ENCODE measurements at places on chromosomes 5 and 9.

GRCh38 chr9:19431361-19432171 is 22.8 kb downstream of the ACER2 start:
- no peak for DNase-seq
- H3K4me3 ChIP-seq, result no peak overlapping the region
- H3K27ac ChIP-seq, result no peak overlapping the region
- no peaks in the 10 kb centered on the region for H3K36me3 ChIP-seq
- no peaks in the 10 kb centered on the region for H3K27me3 ChIP-seq
- no peaks in the 10 kb centered on the region for H3K4me1 ChIP-seq

DNA sequence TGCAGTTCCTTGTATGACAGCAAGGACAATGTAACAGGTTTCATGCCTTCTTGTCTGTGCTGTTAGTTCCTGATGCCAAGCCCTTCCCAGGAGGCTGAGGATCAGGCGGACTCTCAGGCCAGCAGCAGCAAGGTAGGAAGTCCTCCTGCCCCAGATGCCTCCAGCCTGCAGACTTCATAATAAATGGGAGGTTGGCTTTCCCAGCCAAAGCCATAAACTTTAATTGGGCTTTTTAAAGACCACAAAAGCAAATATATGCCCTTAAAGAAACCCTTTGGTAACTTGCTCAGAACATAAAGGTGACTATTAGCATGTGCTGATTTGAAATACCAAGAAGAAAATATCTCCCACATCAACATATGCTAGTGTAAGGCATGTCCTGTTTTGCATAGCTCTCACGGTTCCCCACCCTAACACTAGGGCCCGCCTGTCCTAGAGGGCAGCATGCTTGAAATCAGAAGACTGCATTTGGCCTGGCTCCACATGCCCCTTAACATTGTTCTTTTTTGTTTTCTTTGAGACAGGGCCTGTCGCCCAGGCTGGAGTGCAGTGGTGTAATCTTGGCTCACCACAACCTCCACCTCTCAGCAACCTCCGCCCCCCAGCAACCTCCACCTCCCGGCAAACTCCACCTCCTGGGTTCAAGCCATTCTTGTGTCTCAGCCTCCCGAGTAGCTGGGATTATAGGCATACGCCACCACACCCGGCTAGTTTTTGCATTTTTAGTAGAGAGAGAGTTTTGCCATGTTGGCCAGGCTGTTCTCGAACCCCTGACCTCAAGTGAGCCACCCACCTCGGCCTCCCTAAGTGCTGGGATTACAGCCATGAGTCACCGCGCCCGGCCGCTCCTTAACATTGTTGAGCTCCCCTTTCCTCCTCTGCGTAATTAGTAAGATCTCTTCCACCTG is 44.6 kb upstream of the FCN1 start:
- no peaks in the 10 kb centered on the region for H3K36me3 ChIP-seq
- DNase-seq, result no peak
- no peak overlapping the region for H3K27ac ChIP-seq
- no peaks in the 10 kb centered on the region for H3K27me3 ChIP-seq
- H3K4me3 ChIP-seq, result no peak overlapping the region

DNA sequence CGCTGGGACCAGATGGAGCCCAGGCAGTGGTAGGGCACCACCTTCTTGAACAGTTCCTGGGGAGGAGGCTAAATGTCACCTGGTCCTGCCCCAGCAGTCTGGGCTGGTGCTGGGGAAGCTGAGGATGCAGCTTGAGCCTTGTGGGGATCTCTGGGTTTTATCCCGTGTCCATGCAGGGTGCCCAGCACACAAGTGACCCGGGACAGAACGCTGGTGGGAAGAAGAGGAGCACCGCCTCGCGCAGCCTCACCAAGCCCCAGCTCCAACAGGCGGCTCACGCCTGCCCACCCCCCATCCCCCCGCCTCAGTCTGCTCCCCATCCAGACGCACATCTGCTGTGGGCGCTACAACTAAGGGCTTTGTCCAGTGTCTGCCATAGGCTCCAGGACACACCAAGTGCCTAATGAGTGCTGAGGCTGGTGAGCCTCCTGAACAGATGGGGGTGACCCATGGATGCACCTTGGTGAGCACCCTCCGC is 13.8 kb downstream of the RALGDS start:
- peaks cover 65% of the 10 kb centered on the region for H3K36me3 ChIP-seq
- H3K4me1 ChIP-seq, result peaks cover 1% of the 10 kb centered on the region
- DNase-seq, result no peak
- H3K27ac ChIP-seq, result no peak overlapping the region

DNA sequence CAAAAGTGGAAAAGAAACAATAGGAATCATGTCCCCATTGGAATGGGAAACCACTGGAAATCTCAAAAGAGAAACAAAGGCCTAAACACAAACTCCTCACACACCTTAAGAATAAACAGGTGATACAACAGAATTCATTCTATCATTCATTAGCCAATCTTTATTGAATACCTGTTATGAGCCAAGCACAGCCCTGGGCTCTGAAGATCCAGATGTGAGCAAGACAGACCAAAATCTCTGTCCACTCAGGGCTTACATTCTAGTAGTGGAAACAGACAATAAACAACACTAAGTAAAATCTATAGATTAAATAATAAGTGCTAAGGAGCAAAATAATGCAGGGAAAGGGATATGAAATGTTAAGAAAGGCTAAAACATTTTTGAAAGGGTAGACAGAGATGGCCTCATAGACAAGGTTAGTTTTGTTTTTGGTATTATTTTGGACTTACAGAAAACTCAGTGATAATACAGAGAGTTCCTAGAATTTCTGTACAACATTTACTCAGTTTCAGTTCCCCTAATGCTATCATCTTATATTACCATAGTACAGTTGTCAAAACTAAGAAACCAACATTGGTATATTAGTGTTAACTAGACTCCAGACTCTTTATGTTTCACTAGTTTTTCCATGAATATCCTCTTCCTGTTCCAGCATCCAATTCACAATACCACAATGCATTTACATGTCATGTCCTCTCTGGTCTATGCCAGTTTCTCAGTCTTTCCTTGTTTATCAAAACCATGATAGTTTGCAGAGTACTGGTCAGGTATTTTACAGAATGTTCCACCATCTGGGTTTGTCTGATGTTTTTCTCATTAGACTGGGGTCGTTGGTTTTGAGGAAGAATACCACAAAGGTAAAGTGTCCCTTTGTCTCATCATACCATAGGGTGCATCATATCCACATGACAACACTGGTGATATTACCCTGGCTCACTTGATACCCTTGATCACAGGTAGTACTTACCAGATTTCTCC is 103.7 kb downstream of the SIL1 start:
- H3K27me3 ChIP-seq, result no peaks in the 10 kb centered on the region
- H3K4me3 ChIP-seq, result no peak overlapping the region
- no peak for DNase-seq
- no peaks in the 10 kb centered on the region for H3K4me1 ChIP-seq
- no peak overlapping the region for H3K27ac ChIP-seq
- no peaks in the 10 kb centered on the region for H3K36me3 ChIP-seq

- no peaks in the 10 kb centered on the region for H3K36me3 ChIP-seq
- H3K27me3 ChIP-seq, result no peaks in the 10 kb centered on the region
- no peak for DNase-seq
- H3K27ac ChIP-seq, result no peak overlapping the region
- H3K4me1 ChIP-seq, result no peaks in the 10 kb centered on the region
- no peak overlapping the region for H3K4me3 ChIP-seq
Measured at GRCh38 chr5:156794687-156795086, 55.4 kb upstream of the PPP1R2B start.

DNA sequence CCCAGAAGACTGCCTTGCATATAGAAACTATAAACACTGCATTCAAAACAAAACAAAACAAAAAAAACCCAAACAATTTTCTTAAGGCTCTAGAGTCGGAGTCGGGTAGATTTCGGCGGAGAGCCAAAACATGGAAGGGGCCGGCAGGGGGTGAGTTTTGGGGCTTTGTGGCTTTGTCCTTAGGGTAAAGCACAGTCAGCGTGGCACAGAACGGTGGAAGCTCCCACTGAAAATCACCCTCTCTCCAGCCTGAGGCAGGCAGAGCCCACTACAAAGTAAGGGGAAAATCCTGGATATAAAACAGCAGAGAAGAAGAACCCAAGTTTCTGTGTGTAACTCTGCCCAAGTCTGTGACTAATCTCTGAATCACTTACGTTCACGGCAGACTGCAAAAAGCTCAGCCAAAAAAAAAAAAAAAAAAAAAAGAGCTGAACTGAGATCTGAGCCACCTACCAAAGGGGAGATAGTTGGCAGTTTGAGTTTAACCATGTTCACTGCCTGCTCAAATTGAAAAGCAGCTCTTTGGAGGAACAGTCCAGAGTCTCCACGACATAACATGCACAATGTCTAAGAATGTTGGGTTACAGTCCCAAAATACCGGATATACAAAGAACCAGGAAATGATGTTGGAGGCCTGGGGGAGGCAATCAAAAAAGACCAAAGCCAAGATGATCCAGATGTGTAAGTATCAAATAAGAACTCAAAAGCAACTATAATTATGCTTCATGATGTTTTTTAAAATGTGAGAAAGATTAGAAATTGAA is 26.6 kb upstream of the OR2K2 start:
- no peak for DNase-seq
- H3K27me3 ChIP-seq, result no peaks in the 10 kb centered on the region
- H3K4me1 ChIP-seq, result no peaks in the 10 kb centered on the region
- no peak overlapping the region for H3K27ac ChIP-seq
- H3K36me3 ChIP-seq, result no peaks in the 10 kb centered on the region

DNA sequence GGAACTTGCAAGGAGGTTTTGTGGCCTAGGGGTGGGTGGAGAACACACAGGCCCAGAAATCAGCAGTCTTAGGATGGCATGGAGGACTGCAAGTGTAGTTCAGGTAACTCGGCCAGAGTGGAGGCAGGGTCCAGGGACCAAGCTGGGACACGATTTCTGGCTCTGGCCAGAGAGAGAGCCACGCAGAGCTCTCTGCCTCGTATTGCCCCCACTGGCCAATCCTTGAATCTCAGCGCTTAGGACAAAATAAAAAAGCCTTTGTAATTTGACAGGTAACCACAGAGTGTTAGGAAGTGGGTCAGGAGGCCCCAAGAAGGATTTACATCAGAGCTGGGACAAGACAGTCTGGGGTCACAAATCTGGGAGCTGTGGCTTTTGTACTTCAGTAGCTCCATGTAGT is 11.7 kb downstream of the MAP3K1 start:
- no peaks in the 10 kb centered on the region for H3K27me3 ChIP-seq
- no peak for DNase-seq
- H3K36me3 ChIP-seq, result no peaks in the 10 kb centered on the region
- H3K4me1 ChIP-seq, result peaks cover 86% of the 10 kb centered on the region

DNA sequence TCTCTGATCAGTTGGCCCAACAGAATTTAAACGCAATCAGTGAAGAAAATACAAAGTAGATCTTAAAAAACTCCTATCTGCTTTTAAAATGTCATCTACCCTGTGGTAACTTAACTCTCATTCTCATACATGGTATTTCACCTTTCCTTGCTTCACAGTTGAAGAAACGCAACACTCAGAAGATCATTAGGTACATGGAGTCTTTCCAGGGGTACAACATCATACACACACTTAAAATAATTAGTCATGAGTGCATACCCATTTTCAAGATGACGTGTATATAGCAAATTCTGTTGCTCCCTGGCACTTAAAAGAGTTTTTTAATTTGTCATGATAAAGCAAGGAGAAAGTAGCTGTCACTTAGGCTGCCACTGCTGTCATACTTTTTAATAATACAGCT is 259.9 kb downstream of the BNC2 start:
- no peaks in the 10 kb centered on the region for H3K4me1 ChIP-seq
- H3K4me3 ChIP-seq, result no peak overlapping the region
- H3K36me3 ChIP-seq, result no peaks in the 10 kb centered on the region
- no peaks in the 10 kb centered on the region for H3K27me3 ChIP-seq

- no peaks in the 10 kb centered on the region for H3K4me1 ChIP-seq
- no peak overlapping the region for H3K4me3 ChIP-seq
- DNase-seq, result no peak
- H3K27ac ChIP-seq, result no peak overlapping the region
- H3K27me3 ChIP-seq, result no peaks in the 10 kb centered on the region
Measured at GRCh38 chr5:178785999-178786398, 55.5 kb upstream of the ZNF354A start.

DNA sequence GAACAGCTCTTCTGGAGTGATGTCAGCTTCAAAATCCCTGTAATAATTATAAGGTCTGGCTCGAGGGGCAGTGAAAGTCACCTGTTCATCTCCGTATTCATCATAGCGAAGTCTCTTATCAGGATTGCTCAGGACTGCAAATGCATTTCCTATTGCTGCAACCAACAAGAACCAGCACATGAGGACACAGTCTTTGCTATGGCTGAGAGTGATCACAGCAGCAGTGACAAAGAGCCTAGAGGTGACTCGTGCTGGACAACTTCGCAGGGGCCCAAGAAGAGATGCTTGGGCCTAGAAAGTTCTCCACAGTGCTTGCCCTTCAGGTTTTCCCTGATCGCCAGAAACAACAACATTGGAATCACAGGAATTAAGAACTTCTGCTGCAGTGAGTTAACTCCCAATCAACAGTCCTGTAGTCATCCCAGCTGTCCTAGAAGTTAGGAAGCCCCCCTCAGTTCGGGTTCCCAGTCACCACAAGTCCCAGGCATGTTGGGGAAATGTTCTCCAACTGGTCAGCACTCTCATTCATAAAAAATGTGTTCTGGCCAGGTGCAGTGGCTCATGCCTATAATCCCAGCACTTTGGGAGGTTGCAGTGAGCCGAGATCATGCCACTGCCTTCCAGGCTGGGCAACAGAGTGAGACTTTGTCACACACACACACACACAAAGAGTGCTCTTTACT is 13.0 kb downstream of the DNAJC18 start:
- peaks cover 6% of the 10 kb centered on the region for H3K4me1 ChIP-seq
- H3K27me3 ChIP-seq, result no peaks in the 10 kb centered on the region
- H3K27ac ChIP-seq, result no peak overlapping the region
- H3K4me3 ChIP-seq, result no peak overlapping the region
- no peaks in the 10 kb centered on the region for H3K36me3 ChIP-seq

DNA sequence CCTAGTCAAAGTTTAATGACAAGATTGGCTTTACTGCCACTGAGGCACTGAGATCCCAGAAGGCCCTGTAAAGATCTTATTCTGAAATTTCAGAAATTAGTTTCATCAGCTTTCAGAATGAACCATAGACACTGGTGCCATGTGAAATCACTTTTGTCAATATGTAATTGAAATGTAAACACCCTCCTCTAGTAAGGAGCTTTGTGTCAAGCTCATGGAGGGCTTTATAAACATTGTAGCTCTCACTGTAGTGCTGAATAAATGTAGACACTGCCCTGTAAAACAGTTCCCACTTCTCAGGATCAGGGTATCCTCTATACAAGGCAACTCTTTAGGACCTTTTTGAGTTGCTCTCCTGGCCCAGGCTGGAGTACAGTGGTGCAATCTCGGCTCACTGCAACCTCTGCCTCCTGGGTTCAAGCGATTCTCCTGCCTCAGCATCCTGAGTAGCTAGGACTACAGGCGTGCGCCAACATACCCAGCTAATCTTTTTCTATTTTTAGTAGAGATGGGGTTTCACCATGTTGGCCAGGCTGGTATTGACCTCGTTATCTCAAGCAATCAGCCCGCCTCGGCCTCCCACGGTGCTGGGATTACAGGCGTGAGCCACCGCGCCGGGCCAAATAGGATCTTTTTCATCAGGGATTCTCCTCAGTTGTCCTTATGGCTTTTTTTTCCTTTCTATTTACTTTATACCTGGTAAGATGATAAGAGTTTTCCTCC is 1823.9 kb upstream of the CDH9 start:
- no peaks in the 10 kb centered on the region for H3K27me3 ChIP-seq
- no peak overlapping the region for H3K27ac ChIP-seq
- H3K4me1 ChIP-seq, result no peaks in the 10 kb centered on the region
- no peak for DNase-seq

All from CD8-positive, alpha-beta memory T cell (primary cell).